Bone marrow (tissue), 2 donors: ENCODE measurements at places on chromosomes 3 and 15.

DNA sequence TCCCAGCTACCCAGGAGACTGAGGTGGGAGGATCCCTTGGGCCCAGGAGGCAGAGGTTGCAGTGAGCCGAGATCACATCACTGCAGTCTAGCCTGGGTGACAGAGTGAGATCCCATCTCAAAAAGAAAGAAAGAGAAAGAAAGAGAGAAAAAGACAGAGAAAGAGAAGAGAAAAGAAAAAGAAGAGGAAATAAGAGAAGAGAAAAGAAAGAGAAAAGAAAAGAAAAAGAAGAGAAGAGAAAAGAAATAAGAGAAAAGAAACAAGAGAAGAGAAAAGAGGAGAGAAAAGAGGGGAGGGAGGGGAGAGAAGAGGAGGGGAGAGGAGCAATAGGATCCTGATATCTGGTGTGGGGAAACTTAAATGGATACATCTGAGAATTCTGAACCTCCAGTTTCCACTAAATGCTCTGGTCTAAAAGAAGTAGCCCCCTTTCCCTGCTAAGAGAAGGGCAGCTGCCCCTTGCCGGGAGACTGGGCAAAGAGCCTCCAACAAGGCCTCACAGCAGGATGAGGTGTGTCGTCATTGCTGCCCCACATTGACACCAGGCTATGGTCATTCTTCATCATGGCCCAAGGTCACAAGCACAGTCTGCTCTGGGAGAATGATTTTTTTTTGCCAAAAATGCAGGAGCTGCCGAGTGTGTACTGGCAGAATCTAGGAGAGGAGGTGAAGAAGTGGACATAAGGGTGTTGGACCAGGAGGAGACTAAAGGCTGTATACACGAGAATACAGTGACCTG lies 21.1 kb upstream of the COMMD4 start:
- DNase-seq, result no peak

- DNase-seq, result no peak
Observed at GRCh38 chr15:40937762-40938535, 8.8 kb downstream of the DLL4 start.

DNA sequence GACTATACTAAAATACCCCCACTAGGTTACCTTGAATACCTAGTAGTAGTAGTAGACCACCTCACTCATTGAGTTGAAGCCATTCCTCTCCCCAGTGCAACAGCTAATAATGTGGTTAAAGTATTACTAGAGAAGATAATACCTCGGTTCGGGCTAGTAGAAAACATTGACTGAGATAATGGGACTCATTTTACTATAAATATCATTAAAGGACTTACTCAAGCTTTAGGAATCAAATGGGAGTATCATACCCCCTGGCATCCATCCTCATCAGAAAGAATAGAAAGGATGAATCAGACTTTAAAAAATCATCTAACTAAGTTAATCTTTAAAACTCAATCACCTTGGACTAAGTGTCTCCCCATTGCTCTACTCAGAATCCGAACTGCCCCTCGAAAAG lies 49.0 kb upstream of the CACNA2D3 start:
- no peak for DNase-seq

DNA sequence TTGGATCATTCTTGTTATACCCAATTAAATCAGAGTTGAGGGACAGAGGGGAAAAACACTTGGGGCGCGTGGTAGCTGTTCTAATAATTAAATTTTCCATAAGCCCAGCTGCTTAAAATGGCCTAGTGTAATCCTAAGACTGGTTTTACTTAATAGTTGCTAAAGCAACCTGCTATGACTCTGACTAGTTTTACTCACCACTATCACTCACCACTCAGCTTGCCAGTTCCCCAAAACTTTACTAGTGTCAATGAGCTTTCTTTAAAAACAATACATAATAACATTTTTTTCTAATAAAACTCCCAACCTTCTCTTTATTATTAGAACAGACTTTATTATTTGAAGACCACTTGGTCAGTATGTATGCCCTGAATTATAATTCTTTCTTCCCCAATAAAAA lies 49.6 kb downstream of the ECT2 start:
- no peak for DNase-seq

DNA sequence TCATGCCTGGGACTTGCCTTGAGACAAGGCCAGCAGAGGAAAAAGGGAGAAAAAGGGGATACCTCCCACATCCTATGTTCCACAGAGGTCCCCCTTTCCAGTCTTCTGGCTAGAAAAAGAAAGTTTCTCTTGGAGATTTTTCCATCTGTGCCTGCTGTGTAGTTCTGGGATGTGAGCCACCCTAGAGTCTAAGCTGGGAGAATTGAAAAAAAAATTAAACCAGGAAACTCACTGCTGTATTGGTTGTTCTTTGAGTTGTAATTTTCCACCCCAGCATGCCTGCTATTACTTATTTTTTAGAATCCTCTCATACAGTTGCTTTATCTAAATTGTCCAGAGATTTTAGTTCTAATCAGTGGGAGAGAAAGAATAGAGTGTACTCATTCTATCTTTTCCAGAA lies 68.4 kb downstream of the SV2B start:
- DNase-seq, result no peak
